ENCODE measurements at places on chromosomes 2 and 18. TPM values are rescaled to one million over a fixed set of nuclear protein-coding genes. Genes with fewer than 3 reads are reported as not detected.

- DNase-seq: no peak
These were observed 35.8 kb downstream of the DARS1 start for GRCh38 chr2:135949451-135950234.

The KCNE4 gene
- total RNA-seq: 23.0 TPM

The SERTAD2 gene
- total RNA-seq: 21.8 TPM

GRCh38 chr2:70557171-70557838, 3.7 kb upstream of the TGFA start:
- no peak for DNase-seq

GRCh38 chr2:136030406-136030805, 45.0 kb upstream of the DARS1 start:
- DNase-seq: no peak

GRCh38 chr18:33749834-33750233, 171.8 kb downstream of the ASXL3 start:
- DNase-seq: no peak

The CAPN14 gene
- total RNA-seq: 0.14 TPM

DNA sequence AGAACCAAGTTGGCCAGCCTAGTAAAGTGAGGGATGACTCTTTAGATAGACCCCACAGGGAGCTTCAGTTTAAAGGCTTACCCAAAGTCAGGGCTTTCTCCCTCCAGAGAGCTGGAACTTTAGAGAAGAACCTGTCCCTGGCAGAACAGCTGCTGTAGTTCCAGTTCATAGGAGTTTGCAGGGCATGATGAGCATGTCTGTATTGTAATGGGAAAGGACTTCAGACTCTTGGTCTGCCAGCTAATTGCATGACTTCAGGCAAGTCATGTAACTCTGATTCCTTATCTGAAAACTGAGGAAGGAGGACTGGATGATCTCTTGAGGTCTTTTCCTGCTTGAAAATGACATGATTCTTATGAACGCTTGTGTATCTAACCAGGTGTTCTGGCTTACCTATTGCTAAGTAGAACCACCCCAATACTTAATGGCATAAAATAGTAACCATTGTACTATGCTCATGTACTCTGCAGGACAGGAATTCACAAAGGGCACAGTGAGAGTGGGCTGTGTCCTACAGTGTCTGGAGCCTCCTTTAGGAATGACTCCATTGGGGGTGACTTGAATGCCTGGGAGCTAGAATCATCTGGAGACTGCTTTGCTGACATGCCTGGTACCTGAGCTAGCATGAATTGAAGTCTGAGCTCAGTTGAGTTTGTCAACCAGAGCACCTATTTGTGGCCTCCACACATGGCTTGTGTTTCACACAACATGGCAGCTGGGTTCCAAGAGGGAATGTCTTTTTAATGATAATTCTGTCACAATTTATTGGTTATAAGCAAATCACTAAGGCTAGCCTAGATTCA, 18.9 kb downstream of the SP5 start:
- no peak for DNase-seq

DNA sequence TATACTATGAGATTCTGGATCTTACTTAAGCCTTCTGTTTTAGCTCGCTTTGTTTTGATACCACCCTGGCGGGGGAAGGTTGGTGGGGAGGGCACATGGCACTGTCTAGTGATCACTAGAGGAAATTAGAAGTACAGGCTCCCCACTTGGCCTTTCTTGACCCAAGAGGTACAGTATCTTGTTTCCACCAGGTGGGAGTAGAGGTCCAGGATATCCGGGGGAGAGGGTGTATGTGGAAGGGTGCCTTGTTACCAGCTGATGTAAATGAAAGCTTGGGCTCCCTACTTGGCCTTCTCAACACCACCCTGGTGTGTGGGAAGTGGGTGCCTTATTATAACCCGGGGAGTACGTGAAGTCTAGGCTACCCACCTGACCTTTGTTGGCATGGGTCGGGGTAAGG, 7.5 kb downstream of the GALNT1 start:
- no peak for DNase-seq

The SCYGR4 gene
- total RNA-seq: not detected

DNA sequence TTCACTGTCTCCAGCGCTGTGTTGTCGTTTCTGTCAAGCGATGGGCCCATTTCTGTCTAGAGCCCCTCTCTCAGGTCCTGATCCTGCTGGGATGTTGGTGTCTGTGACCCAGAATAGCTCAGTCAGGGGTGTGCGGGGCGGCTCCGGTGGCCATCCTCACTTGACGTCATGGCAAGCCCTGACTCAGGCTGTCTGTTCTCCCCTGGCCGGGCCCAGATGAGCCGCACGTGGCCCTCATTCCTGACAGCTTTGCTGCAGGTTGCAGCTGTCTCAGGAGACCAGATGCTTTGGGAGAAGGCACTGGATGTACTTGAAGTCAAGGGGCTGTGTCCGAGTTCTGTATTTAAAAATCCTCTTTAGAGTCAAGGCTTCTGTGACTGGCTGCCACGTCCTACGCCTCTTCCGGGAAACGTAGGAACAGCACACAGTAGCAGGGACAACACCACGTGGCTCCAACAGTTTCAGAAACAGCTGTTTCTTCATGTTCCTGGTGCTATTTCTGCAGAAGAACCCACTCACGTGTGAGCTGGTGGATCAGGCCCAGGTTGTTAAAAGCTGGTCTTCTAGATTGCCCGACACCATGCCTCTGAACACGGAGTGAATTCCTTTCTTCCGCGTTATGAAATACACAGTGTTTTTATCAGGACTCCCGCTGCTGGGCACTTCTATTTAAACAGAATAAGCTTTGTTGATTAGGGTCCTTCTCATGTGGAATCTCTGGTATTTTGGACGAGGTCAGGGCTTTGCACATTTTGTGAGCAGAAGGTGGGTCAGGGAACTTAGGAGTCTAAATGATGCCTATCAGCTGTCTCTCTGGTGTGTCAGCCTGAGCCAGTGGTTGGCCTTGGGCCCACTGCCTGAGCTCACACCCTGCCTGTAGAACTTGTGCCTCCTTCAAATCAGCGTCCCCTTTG, 28.3 kb upstream of the NTSR2 start:
- DNase-seq: no peak

The ACVR2A gene
- 20.5 TPM for total RNA-seq

DNA sequence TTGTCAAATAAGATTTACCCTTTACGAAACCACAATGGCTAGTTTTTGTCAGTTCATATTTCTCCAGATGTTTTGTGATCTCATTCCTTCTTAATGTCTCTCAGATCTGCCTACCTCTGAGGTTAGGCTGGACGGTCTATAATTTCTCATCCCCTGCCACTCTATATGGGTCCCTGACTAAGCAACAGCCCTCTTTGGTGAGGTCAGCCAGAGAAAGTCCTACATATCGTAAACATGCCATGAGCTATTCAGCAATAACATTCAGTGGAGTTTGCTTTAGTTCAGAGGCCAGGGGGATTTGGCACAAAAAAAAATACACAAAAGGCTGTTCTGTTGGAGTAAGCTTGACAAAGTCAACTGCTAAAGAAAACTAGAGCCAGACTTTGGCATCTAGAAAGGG, 192.1 kb upstream of the NCKAP5 start:
- DNase-seq: no peak

The KYNU gene
- total RNA-seq: 3.0 TPM

DNA sequence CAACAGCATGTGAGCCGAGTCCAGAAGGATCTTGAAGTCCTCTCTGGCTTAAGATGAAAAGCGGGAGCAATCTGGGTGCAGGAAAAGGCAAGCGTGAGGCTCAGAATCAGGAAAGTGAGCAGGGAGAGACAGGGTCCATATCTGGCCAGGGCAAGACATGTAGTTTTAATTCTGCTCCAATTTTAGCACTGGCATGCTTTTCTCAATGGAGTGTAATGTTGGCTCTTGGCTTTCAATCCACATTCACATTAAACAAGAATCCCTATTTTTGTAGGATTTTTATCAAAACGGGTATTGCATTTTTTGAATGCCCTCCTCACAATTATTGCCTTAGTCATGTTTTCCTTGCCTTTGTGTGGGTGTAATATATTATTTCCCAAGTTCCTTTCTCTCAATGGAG, 6.0 kb downstream of the SPATA3 start:
- no peak for DNase-seq

The TRABD2A gene
- total RNA-seq: 2.6 TPM

GRCh38 chr18:55268628-55269275, 309.5 kb upstream of the CCDC68 start:
- no peak for DNase-seq

GRCh38 chr2:218039171-218039570, 29.9 kb upstream of the RUFY4 start:
- no peak for DNase-seq

The ZSWIM2 gene
- not detected for total RNA-seq

The FOXD4L1 gene
- not detected for total RNA-seq

- no peak for DNase-seq
These were observed 144.3 kb upstream of the PELI1 start for GRCh38 chr2:64288321-64289193.

The CRYGD gene
- not detected for total RNA-seq

- DNase-seq: no peak
These were observed 45.5 kb downstream of the ZFP36L2 start for GRCh38 chr2:43180897-43181296.

- no peak for DNase-seq
These were observed 801.6 kb downstream of the MBD2 start for GRCh38 chr18:53422896-53423295.

The C2orf15 gene
- total RNA-seq: 0.33 TPM

The PLGLB1 gene
- 0.42 TPM for total RNA-seq

- DNase-seq: no peak
These were observed 146.9 kb downstream of the METTL4 start for GRCh38 chr18:2424420-2424819.

DNA sequence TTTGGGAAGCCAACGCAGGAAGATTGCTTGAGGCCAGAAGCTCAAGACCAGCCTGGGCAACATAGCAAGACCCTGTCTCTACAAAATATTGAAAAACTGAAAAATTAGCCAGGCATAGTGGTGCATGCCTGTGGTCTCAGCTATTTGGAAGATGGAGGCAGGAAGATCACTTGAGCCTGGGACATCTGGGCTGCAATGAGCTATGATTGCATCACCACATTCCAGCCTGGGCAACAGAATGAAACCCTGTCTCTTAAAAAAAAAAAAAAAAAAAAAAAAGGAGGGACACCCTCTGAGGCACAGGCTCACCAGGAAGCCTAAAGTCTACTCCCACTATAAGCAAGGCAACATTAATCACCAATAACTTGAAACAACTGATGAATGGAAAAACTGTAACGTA, 151.1 kb downstream of the CCDC148 start:
- DNase-seq: no peak

DNA sequence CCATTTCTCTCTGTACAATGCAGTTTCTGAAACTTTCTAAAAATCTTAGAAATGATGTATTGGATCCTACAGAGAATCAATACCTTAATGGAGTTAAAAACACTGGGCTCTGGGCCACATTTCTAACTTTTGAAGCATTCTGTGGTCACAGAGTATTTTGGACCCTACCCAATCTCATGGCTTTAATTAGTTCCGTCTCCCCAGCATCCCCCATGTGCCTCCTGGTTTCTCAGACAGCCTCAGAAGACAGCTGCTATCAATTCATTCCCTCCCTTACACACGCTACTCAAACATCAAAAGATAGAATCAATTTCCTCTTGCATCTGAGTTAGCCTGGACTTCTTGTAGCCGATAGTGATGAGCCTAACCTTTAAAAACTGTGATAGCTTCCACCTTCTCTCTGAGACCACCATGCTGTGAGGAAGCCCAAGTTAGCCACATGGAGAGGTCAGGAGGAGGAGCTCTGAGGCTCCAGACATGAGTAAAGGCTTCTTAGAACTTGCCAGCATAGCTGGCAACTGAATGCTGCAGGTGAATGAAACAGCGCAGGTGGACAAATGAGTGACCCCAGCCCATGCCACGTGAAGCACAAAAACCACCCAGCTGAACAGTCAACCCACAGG, 10.4 kb downstream of the ADCY3 start:
- peak; percentile 4 for DNase-seq

GRCh38 chr2:85674417-85674816, 6.4 kb upstream of the SFTPB start:
- DNase-seq: no peak

The PRKCE gene
- 26.9 TPM for total RNA-seq

The PCARE gene
- total RNA-seq: not detected

DNA sequence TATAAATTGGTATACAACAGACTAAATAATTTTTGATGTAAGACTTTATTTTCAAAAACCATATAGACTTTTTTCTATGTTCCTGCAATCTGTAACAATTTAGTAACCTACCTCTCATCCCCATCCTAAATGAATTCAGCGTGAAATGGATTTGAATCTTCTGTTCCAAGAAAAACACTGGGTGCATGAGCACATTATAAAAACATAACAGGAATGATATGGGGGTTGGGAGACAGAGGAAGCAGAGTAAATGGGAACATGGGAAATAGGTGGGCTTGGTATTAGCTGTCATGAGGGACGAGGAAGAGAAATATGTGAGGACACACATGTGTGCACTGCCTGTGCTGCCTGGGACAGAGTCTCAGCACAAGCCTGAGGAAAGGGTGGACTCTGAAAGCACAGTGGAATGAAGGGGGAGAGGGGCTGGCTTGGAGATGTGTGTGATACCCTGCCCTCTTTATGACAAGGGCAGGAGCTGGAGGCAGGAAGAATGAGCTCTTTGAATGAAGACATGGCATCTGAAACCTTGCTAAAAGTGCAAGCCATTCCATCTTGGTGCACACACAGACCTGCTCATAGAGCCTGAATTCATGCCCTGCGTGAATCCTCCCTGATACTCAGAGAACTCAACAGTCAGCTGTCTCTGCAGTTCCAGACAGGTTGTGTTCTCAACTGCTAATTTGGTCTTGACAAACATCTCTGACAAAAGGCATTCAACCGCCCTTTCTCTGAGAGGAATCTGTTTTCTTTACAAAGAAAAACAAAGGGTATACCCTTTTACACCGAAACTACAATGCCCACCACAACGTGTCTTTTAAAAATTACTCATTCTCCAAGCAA, 66.6 kb downstream of the EPB41L3 start:
- DNase-seq: no peak

The ABCG8 gene
- total RNA-seq: not detected

- DNase-seq: no peak
These were observed 580.3 kb upstream of the TMEFF2 start for GRCh38 chr2:192775011-192775410.

DNA sequence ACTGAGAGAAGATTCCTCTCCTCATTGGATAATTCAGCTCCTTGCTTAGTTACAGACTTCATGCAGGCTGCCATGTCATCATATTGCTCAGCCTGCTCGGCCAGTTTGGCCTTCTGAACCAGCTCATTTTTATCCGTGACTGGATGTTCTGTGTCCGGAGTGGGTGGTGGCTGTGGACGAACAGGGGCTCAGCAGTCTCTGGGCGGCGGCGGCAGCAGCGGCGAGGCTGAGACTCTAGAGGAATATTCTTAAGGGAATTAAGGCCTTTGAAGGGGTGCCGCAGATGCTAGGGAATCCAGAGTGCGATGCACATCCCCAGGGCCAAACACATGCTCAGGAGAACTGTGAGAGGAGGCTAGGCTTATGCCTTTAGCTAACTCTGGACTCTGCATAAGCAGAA, 97.9 kb upstream of the GYPC start:
- DNase-seq: no peak

DNA sequence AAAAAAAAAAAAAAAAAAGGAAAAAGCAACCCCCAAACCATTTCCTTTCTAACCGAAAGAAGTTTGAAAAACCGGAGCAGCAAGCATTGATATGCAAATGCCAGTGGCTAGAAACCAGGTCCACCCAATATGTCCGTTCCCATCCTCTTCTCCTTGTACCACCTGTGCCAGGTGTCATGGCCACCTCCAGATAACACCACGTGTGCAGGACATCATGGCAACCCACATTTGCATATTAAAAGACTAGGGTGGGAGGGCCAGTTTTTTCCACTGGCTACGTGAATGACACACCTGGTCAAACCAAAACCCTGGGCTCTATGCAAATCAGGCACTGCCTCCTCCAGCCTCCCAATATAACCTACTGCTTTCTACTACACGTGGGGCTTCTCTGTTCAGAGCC, 303.3 kb upstream of the GULP1 start:
- no peak for DNase-seq

Data from posterior vena cava (tissue), 2 donors.